ENCODE measurements at places on chromosomes 16 and 17. TPM values are rescaled to one million over a fixed set of nuclear protein-coding genes. Genes with fewer than 3 reads are reported as not detected.

Gene CCL17
- total RNA-seq = not detected

Gene AOC3
- 1.6 TPM for total RNA-seq

Gene LMF1
- total RNA-seq = 12.9 TPM

Gene CDRT15
- total RNA-seq = not detected

Data from smooth muscle cell of bladder (primary cell).